Stimulated activated CD4-positive, alpha-beta T cell treated with anti-CD3 and anti-CD28 coated beads, Interleukin-4, amount 100 ng/mL, for 4 hours (primary cell): ENCODE measurements at places on chromosomes 2 and 18.

DNA sequence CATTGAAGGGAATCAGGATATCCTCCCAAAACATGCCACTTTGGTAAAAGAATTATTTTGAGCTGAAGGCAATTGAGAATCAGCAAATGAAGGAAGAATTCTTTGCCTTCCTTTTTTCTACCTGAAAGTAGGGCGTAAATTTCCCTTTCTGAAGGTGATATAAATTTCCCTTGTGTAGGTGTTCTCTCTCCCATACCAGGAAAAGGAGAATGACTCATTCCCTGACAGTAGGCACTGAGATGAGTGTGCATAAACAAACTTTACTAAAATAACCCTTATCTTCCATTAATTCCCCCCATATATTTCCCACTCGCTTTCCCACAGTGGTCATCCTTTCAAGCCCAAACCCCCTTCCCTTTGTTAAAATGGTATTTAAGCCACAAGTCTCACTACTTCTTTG, 1339.0 kb downstream of the LRP1B start:
- DNase-seq = no peak

- no peak for DNase-seq
Measured at GRCh38 chr2:84676295-84676694, 160.0 kb downstream of the DNAH6 start.

- DNase-seq = no peak
Measured at GRCh38 chr2:165621086-165621560, 151.6 kb downstream of the CSRNP3 start.

DNA sequence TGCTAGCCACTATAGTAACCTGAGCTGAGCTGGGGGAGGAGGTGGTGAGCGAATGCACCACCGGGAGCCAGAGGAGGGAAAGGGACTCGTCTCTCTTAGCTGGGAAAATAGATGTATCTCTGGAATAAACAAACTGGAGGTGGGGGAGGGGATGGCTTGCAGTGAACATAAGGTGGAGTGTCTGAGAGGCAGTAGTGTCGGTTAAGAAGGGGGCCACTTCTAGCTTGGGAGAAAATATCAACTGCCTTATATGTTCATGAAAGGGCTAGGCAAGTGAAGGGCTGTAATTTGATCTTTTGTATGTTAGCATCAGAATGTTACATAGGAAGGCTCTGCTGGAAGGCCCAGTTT, 2.2 kb downstream of the SETBP1 start:
- DNase-seq = no peak

- no peak for DNase-seq
Measured at GRCh38 chr2:149781263-149781808, 193.8 kb upstream of the MMADHC start.

DNA sequence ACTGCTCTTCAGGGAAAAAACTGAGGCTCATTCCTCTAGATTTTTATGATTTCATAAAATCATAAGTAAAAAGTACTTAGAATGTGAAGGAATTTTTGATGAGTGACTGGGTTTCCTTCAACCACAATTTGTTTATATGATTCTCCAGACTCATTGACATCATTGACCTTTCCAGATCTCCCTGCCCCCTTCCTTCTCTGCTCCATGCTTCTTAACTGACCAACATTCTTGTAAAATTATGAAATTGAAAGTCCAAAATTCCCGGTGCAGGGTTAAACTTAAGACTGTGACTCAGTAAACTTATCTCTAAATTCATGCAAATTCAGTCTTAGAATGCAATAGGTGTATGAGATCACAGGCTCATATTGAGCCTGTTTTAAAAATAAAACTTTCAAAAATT, 648.9 kb downstream of the TDRD15 start:
- no peak for DNase-seq

- DNase-seq = no peak
Measured at GRCh38 chr2:235716875-235717496, 223.1 kb downstream of the AGAP1 start.

DNA sequence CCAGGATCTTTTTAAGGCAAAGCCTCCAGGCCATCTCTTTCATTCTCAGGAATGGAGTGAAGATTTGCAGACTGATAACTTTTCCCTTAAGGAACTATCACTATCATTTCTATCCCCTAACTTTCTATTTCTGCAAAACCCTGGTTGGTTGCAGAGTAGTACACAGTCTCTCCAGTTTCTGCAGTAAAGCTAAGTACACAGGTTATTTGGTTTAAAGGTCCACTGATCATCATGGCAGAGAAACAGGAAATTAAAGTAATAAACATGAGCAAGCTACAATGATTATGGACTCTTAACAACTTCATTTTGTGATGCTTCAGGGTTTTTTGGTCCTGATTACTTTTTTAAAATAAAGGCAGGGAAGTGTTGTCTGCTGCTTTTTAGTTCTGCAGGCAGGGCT, 890.0 kb upstream of the DDX18 start:
- no peak for DNase-seq

DNA sequence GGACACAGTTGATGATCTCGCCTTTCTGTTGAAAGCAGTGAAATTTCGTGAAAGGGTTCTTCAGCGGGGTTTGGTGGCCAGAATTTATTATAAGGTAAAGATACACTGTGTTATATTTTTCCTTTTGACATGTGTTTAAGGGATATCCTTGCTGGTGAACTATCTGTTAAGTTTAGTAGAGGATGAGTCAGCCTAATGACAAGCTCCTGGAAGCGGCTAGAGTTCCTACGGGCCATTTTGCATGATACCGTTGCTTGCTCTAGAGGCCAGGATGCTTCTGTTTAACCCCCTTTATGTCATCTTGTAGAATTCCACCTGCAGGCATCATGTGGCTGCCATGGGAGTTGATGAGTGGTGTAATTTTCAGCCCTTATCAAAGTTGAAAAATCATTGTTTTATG, 124.8 kb upstream of the BCL2L11 start:
- DNase-seq = no peak

GRCh38 chr2:33488178-33488690, 11.8 kb downstream of the RASGRP3 start:
- no peak for DNase-seq

- DNase-seq = no peak
Measured at GRCh38 chr2:11744631-11745394, 1.6 kb upstream of the LPIN1 start.

DNA sequence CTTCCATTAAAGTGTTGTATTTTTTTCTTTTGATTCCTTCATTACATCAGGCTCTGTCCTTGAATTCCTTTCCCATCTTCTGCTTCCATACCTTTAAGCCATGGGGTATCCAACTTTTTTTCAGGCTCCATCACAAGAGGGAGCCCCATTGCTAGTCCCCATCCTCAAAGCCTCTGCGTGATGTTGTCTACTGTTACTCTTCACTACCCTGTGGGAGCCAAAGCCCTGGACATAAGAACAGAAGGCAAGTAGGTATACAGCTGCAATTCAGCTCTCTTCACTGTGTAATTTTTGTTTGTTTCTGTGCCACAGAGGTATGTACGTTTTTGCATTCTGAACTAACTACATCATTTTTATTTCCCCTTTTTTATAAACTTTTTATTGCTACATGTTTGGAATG, 36.6 kb upstream of the CCNYL1 start:
- no peak for DNase-seq

GRCh38 chr2:156615836-156616322, 179.7 kb downstream of the GPD2 start:
- no peak for DNase-seq

DNA sequence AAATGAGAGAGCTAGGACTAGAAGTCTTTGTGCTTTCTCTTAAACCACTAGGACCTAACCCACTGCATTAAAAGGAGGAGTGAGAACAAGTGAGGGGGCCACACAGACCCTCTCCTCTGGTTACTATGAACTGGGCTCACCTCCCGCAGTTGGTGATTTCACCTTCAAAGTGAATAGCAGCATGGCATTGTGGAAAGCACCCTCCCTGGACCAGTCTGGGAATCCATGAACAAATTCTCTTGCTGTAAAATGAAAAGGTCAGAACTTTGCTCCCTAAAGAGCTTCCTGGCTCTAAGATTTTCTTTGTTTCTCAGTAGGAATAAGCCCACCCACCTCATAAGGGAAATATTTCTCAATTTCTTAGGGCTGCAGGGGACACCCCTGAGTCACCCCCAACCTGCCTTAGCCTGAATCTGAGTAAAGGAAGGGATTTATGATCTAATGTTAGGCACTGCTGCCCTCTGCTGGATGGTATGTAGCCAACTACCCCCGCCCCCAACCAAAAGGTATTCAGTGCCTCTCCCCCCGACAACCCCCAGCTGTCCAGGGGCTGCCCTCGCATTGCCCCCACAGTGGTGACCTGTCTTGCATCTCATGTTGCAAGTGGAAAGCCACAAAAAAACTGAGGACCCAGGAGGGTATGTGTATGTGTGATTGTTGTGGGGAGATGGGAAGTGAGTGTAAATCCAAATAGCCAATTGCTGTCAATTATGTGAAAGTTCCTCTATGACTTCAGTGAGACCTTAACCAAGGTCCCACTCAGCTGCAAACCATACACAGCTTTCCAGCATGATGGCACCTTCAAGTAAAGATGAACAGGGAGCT, 230.9 kb upstream of the SLC14A2 start:
- peak; percentile 13 for DNase-seq

- no peak for DNase-seq
Measured at GRCh38 chr2:224209555-224210285, 170.6 kb upstream of the SERPINE2 start.
